GDM1 (cell line): ENCODE measurements at places on chromosomes 12 and 14.

DNA sequence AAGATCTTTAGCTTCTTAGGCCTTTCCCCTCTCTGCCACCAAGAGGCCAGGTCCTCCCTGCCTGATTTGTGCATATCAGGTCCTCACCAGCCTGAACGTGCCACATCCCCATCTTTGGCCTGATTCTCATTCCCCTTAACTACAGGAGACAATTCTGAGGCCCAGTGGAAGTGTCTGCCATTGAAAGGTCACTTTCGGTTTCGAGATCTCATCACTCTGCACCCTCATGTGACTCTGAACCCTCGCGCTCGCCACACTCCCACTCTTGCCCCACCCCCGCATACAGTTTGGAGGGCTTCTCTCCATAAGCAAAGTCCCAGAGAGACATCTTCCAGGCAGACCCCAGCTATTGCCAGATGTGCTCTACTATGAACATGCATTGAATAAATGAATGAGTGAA lies 189.0 kb downstream of the NTF3 start:
- no peak for DNase-seq

GRCh38 chr12:24903329-24904088 lies 45.4 kb downstream of the BCAT1 start:
- no peak for DNase-seq

DNA sequence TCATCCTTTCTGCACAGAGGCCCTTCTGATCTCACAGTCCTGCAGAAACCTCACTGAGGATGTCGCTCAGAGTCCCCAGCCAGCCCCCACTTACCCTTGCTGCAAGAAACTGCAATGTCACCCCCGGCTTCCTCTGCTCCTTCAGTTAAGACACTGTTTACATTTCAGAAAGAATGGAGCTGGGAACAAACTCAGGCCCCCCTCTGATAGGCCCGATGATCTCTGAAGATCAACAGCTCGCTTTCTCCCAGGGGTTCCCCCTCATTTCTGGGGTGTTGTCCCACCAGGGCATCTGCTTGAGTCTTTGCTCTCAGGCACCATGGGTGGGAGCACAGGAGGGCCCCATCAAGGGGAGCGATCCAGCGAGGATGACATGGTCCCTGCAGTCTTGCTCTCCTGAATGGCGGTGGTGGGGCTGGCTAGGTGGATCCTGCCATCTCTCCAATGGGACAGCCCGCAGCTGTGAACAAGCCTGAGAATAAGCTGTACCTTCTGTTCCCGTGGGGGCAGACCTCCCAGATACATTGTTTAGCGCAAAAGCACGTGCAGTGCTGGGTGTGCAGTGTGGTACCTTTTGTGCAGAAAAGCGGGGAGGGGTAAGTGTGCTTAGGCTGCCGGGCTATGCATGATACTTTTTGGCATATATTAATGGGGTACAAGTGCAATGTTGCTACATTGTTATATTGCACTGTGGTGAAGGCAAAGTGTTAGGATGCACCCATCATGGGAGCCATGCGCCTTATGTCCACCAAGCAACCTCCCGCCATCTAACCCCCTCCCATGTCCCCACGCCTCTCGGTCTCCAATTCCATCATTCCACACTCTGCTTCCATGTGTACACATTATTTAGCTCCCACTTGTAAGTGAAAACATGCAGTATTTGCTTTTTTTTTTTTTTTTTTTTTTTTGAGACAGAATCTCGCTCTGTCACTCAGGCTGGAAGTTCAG lies 6.7 kb upstream of the NCOR2 start:
- DNase-seq: peak; percentile 48

- DNase-seq: no peak
These were observed 5.5 kb upstream of the CCDC85C start for GRCh38 chr14:99609245-99610170.

DNA sequence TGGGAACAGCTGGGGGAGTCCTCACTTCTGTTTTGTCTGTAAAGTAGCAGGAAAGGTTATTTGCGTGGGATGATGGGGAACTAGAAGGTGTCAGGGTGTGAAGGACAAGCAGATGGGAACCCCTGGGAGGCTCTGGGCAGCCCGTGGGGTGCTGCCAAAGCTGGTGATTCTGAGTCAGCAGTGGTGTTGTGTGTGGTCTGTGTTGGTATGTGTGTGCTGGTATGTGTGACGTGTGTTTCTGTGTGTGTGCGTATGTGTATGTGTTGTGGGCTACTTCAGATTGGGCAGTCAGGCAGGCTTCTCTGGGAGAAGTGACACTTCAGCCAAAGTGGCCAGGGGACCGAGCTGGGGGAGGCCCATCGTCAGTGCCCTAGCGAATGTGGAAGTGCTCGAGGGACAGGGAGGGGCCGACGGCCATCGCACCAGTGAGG lies 15.3 kb upstream of the BDKRB2 start:
- DNase-seq: no peak

- DNase-seq: peak; percentile 78
These were observed 129.4 kb downstream of the SCARB1 start for GRCh38 chr12:124734224-124734788.

- no peak for DNase-seq
These were observed at the start of gene DPPA3 for GRCh38 chr12:7711133-7711532. DPPA3 (plus strand) TSS chr12:7711433; CDS start chr12:7711571, 138 bp downstream.

DNA sequence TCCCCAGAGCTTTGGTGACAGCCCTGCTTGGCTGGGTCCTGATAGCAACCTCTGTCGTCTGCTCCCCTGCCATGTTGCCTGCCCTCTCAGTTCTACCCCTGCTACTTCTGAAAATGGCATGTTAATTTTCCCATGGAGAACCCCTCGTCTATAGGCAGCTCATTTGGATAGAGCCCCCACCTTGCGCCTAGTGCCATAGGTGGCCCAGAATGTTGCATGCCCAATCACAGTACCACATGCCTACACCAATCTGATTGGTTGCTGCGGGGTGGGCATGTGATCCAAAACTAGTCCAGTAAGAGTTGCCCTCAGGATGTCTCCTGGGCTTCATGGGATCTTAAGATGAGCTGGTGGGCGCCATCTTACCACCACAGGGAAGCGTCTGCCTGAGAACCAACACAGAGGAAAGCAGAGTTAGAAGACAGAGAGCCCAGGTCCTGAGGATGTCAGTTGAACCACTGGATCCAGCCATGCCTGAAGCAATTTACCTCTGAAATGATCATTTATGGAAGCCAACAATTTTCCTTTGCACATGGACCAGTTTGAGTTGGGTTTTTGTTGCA lies 85.7 kb downstream of the PAPOLA start:
- no peak for DNase-seq

DNA sequence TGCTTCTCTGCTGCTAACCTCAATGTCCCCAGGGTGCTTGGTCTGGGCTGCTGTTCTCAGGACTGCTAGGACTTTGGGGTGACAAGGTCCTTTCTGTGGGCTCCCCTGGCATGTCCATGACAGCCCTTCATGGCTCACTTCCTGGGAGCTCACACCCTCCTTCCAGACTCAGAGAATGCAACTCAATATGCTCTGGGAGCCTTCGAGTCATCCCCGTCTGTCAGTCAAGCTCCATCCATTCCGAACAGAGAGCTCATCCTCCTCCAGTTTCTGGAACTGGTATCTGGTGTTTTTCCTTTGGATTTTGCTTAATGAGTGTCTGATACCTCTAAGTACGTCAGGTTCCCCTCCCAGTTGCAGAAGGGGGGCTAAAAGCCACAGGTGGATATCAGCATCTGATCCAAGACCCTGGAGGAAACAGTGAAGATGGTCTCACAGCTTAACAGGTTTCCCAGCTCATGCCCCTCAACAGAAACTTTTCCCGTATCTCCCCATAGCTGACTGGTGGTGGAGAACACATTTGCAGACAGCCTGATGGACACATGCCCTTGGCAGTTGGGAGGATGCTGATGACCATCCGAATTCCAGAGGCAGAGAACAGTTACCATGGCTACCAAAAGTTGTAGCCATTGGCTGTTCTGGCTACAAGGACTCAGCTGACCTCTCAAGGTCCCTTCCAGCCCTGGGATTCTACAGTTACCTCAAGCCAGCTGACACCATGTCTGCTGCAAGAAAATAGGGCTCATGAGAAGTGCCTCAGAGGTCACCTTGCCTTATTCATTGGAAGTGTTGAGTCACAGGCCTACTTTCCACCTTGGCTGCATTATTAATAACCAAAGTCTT lies 9.5 kb upstream of the RAB35 start:
- DNase-seq: no peak

DNA sequence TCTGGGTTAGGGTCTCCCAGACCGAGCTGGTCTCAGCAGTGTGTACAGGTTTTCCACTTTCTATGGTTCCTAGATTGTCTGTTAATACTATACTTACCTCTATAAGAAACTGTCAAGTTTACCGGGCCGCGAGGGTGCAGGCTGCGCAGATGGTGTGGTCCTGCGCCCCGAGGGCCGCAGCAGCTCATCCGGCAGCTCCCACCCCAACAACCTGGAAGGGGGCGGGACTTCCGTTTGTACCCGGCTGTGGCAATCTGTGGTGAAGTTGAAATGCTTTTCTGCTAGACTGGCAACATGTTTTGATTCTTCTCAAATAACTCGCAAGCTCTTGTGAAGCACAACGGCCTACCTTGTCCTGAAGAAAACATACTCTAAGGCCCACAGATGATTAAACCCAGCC lies at the start of gene CLEC9A:
Gene CLEC9A, plus strand, starts transcription at position 237 of the 400 bp plus-strand sequence. CDS start 22,006 bp downstream, outside the sequence.
- DNase-seq: no peak

GRCh38 chr12:84955298-84955697 lies 42.7 kb upstream of the SLC6A15 start:
- no peak for DNase-seq

DNA sequence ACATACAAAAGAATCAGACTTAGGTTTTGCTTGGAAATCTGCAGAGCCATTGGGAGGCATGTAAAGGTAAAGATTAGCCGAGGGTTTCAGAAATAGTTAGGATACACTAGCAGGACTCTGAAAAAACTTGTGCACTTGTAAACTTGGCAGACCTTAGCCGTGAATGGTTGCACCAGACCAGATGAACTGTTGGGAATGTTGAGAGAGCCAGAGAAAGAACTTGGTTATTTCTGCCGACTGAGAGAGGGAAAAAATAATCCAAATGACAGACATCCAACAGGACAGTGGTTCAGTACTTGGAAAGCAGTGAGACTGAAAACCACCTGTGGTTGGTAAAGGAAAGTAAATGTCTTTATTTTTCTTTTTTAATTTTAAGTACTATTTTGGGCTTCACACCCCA lies 222.5 kb upstream of the DDHD1 start:
- no peak for DNase-seq

DNA sequence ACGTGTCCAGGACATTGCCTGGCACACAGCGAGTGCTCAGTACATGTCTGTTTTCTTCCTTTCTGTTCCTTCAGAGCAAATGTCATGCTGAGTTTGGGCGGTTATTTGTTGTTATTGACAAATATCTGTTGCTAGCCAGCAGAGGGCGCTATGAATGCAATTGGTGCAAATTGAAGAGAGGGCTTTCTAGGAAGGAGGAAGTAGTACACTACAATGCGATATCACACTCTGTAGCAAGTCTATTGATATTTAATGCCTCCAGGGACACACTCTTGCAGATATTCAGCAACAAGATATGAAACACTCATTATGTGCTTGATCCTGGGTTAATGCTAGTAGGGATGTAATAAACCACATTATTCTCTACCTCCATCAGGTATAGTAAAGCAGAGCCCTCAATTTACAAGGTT lies 267.3 kb upstream of the SRRM4 start:
- peak; percentile 37 for DNase-seq

- no peak for DNase-seq
These were observed 3.3 kb upstream of the HAL start for GRCh38 chr12:95999484-95999883.

- no peak for DNase-seq
These were observed 14.4 kb downstream of the PCNX1 start for GRCh38 chr14:70921669-70922068.

- DNase-seq: no peak
These were observed 55.5 kb downstream of the EML5 start for GRCh38 chr14:88737245-88737644.

- DNase-seq: no peak
These were observed 1168.5 kb upstream of the FLRT2 start for GRCh38 chr14:84361476-84361875.

GRCh38 chr14:55436519-55436918 lies 3.9 kb downstream of the TBPL2 start:
- no peak for DNase-seq

- no peak for DNase-seq
These were observed 27.3 kb downstream of the SLC25A47 start for GRCh38 chr14:100350276-100350926.
